Esophagus mucosa (tissue), 1 donor: ENCODE measurements at places on chromosomes 6 and 20. TPM values are rescaled to one million over a fixed set of nuclear protein-coding genes. Genes with fewer than 3 reads are reported as not detected.

Gene ESR1
- 0.80 TPM for total RNA-seq

Gene PABPC1L
- total RNA-seq: 10.0 TPM

DNA sequence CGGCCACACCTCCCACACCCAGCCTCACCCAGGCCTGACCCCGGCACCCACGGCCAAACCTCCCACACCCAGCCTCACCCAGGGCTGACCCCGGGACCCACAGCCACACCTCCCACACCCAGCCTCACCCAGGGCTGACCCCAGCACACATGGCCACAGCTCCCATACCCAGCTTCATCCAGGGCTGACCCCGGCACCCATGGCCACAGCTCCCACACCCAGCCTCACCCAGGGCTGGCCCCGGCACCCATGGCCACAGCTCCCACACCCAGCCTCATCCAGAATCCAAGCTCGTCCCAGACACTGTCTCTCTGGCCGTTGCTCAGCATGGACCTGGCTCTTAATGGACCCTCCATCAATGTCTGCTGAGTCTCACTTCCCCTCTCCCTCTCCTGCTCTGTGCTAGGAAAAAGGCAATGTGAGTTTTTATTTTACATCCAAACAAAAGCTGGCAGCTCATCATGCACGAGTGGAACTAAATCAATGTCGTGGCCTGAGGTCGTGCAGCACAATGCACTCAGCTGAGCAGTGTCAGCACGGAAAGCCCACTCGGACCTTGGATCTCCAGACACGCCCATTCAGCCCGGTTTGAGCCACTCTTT, 36.1 kb downstream of the NINL start:
- no peak for ATAC-seq

Gene RNF39
- 2.6 TPM for total RNA-seq

GRCh38 chr6:830667-831327, 137.9 kb upstream of the EXOC2 start:
- ATAC-seq: no peak

Gene WFDC12
- 5.1 TPM for total RNA-seq

GRCh38 chr6:126657561-126658175, 317.8 kb downstream of the CENPW start:
- peak; percentile 38 for ATAC-seq

DNA sequence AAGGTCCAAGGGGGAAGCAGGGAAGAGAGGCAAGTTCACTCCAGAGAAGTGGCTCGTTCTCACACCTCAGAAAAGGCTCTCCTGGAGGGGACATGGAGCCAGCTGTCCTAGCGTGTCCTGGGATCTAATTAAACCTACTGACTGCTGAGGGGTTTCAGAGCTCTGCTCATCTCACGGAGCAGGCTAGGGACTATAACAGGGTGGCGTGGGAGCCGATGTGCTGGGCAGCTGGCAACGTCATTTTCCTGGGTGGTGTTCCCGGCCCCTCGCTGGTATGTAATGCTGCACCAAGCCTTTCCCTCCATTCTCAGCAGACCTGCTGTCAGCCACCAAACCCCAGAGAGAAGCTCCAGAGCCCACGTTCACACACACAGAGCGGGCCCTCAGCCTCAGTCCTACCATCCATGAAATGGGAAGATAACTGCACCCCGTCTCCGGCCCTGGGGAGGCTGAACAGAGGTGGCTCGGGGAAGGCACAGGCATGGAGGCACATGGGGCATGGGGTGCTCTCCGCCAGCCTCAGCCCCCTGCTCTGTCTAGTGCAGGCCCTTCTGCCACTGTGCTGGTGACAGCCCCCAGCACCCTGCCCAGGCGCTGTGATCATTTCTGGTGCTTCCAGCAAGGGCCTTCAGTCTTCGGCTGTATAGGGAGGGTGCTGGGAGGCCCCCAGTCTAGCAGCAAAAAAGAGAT, 1.9 kb downstream of the CST7 start:
- no peak for ATAC-seq

DNA sequence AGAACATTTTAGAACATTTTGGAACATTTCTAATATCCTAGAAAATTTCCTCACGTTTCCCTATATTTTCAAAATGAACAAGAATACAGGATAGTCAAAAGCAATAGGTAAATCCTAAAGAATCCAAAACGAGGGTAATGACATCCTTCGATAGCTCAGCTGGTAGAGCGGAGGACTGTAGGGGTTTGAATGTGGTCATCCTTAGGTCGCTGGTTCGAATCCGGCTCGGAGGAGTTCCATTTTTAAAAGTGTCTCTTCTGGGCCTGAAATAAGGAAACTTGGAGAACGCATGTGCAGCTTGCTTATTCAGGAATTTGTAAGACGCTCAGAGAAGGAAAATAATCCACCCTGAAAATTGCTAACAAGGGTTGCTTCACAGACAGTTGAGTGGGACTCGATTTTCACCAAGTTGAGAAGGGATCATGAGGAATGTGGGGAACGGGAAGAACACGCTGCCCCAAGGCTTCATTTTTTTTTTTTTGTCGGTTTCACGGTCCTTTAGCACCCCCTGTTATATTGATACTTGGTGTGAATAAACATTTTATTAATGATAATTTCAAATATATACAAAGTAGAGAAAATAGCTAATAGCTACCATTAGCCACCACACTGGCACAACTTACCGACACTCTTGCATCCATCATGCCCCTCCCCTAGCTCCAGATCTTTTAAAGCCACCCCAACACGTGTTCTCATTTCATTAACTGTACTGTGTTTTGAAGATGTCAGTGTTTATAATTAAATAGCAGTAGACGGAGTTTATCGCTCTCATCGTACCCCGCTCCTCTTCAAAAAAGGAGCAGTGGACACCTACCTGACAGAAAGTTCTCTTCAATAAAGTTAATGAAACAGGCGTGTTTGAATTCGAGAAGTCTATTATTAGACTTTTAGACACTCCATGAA, 1.8 kb upstream of the ABT1 start:
- no peak for ATAC-seq

GRCh38 chr6:54981647-54982046, 135.1 kb downstream of the FAM83B start:
- ATAC-seq: no peak

- ATAC-seq: no peak
These were observed 522.9 kb upstream of the ARID1B start for GRCh38 chr6:156254240-156254639.

- no peak for ATAC-seq
These were observed 80.9 kb upstream of the TAB2 start for GRCh38 chr6:149236589-149236988.

DNA sequence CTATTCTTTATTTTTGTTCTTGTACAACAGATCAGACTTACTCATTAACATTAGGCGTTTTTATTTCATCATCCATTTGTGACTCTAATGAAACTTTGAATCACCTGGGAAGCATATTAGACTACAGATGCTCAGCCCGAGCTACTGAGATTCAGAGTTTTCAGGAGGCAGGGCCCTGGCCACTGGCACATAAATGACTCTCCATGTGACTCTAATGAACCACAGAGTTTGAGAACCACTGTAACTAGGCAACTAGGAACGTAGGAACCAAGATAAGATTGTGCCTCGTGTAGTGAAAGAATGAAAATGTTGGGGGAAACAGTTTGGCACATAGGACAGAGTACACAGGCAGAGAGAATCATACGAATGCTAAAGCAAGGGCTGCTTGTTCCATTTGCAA, 405.9 kb upstream of the BTBD3 start:
- ATAC-seq: no peak

GRCh38 chr20:60256811-60257210, 298.6 kb downstream of the CDH26 start:
- no peak for ATAC-seq

Gene GSTA3
- not detected for total RNA-seq

DNA sequence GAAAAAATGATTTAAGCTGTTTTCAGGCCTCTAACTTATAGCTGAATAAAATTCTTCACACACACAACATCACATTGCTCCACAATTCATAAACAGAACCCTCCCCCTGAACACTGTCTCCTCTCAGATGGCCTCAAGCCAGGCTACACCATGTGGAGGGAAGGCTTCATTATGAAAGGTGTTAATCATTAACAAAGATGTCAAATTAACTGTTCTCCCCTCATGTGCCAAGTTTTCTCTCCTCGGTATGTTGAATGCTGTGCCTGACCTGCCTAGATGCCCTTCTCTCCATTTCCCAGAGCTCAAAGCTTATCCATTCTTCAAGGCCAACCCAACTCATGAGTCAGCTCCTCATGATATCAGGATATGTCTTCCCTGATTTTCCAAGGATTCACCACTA, 210.4 kb downstream of the GMDS start:
- ATAC-seq: no peak

- peak; percentile 85 for ATAC-seq
These were observed 29.0 kb upstream of the TBPL1 start for GRCh38 chr6:133923938-133924593.

- ATAC-seq: peak; percentile 72
These were observed 53.4 kb upstream of the CD93 start for GRCh38 chr20:23139524-23139923.

- no peak for ATAC-seq
These were observed 179.8 kb upstream of the BMP5 start for GRCh38 chr6:56055081-56055704.

Gene PNPLA1
- total RNA-seq: 0.20 TPM

DNA sequence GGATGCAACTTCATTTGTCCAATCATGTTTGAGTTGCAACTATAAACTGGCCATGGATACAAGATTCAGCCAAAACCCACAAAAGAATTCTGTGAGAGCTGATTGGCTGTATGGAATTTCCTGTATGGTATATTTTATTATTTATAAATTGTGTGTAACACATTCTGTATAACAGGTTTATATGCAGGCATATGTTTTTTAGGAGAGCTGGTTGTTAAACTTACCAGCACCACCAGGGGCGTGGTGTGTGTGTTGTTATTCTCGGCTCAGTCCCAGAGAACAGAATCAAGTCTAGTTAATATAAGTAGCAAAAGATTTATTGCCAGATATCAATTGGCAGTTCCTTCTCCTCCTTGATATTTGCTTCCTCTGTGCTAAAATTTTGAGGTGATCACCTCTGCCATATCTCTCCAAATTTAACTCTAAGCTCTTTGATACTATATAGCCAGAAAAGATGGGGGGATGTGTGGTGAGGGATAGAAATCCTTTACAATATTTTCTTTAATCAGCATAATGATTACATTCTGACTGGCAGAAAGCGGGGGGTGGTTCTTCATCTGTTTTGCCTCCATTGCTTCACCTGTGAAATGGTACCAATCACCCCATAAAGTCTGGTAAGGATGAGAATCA, 22.9 kb downstream of the CNBD2 start:
- peak; percentile 61 for ATAC-seq

DNA sequence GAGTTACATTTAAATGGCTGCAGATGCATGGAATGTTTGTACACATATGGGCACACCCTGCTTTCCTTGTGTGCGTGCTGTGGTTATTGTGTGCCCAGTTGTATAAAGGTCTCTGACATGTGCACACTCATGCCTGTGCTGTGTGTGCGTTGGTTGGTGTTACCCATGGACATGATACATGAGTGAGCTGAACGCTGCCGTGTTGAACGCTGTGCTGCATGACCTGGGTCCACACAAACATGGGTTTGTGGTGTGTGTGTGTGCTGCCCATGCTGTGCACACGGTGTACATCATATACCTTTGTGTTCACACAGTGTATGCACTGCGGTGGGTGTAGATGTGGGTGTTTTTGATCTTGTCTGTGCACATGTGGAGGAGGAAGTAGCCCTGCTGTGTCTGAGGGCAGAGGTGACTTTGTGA, 54.4 kb downstream of the TOX2 start:
- ATAC-seq: no peak

Gene PDCD2
- 46.5 TPM for total RNA-seq

- ATAC-seq: no peak
These were observed 292.6 kb upstream of the PREP start for GRCh38 chr6:105695461-105695860.

DNA sequence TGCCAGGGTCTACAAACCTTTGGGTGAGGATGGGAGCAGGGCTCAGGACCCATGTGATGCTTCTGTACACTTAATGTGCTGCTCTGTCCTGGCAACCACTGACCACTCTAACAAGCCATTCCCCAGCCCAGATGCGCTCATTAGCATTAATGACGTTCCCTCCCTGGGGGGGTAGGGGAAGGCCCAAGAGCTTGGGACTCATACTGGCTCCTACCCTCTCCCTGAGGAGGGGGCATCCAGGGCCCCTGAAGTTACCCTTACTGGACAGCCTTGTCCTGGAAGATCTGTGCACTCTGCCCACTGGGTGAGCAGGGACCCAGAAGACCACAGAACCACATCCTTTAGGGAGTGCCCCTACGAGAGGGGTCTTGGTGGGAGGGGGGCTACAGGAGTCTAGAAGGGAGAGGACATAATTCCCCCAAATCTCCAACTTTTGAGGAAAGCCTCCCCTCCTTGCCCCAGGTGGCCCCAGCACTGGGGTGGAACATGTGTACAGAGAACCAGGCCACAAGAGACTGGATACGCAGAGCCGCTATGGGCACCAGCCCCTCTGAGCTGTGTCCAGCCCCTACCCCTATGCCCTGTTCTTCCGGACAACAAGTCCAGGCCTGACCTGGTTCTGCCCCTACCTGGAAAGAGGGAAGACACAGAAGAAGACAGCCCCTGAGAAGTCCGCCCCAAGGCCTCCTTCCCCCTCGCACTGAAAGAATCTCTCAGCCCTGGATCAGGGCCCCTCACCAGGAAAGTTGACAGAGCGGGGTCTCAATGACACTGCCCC, 1.4 kb downstream of the TEAD3 start:
- no peak for ATAC-seq

GRCh38 chr6:140441256-140441655, 1066.8 kb upstream of the CITED2 start:
- peak; percentile 52 for ATAC-seq

- ATAC-seq: no peak
These were observed 20.3 kb upstream of the DYNLRB1 start for GRCh38 chr20:34495916-34496315.

GRCh38 chr20:56463428-56463827, 5.0 kb upstream of the RTF2 start:
- no peak for ATAC-seq

- no peak for ATAC-seq
These were observed 4.6 kb upstream of the PREX1 start for GRCh38 chr20:48832405-48832730.

- peak; percentile 25 for ATAC-seq
These were observed 3.7 kb upstream of the PMEPA1 start for GRCh38 chr20:57713505-57713903.

GRCh38 chr6:75272145-75272840, 12.3 kb downstream of the TMEM30A start:
- ATAC-seq: peak; percentile 45

GRCh38 chr6:35774116-35774794, 2.1 kb upstream of the CLPSL2 start:
- no peak for ATAC-seq

- no peak for ATAC-seq
These were observed 68.2 kb downstream of the PHACTR3 start for GRCh38 chr20:59672576-59672975.
